ENCODE measurements at places on chromosomes 1 and 21.

DNA sequence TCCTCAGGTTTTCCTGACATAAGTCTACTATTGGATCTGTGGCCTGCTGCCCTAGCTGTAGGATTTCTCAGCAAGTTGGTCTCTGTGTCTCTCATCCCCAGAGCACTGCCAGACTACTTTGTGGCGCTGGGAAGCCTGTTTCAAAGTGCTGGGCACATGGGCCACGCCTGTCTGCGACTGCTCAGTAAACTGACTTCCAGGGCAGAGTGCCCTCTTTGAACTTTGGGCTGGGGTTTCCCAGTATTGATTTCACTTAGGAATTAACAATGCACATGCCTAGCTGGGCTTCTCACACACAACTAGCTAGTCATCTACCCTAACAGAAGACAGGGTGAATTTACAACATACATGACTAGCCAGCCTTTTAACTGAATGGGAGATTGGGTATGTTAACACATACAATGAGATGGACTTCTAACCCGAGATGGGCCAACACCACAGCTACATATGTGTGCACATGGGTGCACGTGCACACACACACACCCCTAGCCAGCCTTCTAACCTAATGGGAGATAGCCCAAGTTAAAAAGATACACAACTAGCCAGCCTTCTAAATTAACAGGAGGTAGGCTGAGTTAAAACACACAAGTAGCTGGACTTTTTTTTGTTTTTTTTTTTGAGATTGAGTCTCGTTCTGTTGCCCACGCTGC, 6.9 kb upstream of the TRIM17 start:
- no peak for DNase-seq

DNA sequence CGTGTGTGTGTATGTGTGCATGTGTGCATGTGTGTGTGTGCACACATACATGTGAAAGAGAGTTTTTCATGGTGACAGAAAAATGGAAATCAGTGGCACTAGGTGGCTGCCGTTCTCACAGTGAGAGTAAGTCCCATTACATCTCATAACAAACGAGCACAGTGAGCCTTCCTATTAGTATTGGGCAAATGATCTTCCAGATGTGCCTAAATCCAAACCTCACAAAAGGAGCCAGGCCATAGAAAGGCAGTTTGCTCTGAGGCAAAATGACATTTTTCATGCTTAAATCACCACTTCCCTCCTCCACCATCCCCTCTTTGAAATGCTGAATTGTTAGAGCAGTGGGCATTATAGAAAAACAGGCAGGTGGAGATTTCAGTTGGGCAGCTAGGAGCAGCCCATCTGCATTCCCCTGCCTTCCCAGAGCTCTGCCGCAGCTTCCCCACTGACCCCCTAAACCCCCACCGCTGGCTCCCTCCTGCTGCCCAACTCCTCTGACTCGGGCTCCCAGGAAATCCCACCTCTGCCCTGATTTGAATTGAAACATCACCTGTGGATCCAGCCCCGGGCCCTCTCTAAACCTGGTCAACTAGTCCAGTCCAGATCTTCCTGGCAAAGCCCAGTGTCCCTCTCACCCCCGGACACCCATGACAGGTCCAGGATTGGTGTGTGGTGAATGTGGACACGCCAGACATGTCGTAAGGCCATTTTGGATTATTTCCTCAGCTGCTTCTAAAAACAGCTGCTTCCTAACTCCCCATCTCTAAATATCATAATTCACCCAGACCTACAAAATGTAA, 190.5 kb downstream of the SEC16B start:
- DNase-seq = peak; percentile 15

GRCh38 chr1:36352125-36352909, 28.9 kb upstream of the EVA1B start:
- DNase-seq = no peak

DNA sequence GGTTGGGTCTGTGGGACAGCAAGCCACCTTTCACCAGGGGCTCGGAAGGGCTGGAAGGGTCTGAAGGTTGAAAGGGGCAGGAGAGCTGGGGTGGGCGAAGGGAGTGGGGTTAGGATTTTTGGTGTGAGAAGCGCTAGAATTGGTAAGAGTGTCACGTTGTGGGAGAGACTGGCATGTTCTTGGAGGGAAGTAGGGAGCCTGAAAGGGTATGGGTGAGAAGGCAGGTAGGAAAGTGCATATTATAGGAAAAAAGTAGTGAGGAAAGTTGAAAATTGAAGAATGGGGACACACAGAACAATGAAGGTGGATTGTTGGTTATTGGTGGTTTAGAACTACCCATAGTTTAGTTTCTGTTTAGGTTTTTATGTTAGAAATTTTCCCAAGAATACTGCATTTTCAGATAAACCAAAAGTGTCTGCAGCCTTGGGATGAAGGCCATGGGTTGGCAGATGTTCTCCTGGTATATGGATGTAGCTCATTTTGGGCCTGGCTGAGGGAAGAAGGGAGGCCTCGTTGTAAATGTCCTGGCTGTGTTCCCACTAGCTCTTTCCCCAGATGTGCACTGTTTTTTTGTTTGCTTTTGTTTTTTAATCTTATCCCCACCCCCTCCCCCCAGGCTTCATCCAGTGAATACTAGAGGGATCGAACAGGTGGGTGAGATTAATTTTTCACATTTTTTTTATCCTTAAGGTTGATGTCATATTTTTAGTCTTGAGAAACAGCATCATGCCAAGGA, 1.2 kb downstream of the LRRC42 start:
- peak; percentile 49 for DNase-seq

DNA sequence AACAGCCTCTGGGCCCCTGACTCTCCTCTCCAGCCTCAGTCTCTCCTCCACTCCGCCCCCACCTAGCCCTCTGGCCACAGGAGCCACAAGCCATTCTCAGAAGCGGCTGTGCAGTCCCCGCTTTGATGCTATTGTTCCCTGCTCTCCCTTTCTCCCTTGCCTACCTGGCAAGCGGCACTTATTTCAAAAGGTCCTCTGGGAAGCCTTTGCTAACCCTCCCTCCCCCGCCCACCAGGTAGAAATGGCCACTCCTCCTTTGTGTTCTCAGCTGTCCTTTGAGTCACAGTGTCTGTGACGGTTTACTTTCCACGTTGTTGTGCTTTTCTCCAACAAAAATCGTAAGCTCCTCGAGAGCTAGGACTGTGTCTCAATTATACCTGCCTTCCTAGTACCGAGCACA, 338.4 kb upstream of the PROX1 start:
- DNase-seq = no peak

DNA sequence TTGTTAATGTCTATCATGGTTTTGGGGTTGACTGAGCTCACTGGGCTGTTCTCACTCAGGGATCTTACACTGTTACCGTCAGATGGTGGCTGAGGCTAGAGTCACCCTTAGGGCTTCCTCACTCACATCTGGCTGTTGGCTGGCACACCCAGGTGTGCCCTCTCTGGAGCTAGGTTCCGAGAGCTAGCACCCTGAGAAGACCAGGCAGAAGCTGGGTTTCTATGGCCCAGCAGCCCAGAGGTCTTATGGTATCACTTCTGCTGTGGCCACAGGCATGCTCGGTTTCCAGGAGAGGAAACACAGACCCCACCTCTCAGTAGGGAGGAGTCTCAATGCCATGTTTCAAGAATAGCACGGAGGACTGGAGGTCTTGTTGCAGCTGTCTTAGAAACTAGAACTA, 20.7 kb upstream of the KIF1B start:
- DNase-seq = peak; percentile 46

DNA sequence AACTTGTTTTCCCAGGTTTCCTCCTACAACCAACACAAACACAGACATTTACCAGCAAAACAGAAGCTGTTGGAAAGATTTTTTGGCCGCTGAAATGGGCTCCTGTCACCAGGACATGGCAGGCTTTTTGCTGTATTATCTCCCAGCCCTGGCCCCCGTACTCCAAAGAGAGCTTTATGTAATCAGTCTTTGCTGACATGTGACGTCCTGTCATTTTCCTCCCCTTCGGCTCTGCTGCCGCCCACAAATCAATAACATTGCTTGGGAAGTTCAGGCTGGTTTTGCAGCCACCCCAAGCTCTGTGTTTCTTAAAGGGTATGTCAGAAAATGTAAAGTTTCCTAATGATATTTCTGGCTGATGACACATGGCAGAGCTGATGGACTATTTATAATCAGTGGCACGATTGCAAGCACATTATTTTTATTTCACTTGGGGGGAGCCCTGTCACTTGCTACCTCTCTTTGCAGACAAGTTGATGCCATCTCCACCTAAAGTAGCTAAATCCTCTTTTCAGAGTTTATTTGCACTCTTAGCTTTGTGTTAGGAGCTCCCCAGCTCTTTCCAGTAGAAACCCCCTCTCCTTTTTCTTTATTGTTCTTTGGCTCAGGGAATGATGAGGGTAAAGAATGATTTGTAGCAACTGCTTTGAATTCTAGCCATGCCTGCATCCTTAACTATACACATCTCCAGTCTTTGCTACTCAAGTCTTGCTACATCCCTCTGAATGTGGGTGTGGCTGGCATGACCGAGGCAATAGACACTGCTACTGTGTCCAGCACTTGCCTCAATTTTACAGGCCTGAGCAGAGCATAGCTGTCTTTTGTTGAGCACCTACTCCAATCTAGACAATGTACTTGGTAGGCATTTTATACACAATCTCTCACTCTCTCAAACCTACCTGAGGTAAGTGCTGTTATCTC, 67.3 kb downstream of the ELAVL4 start:
- no peak for DNase-seq

GRCh38 chr1:174032671-174033222, 10.6 kb upstream of the RC3H1 start:
- DNase-seq = no peak

DNA sequence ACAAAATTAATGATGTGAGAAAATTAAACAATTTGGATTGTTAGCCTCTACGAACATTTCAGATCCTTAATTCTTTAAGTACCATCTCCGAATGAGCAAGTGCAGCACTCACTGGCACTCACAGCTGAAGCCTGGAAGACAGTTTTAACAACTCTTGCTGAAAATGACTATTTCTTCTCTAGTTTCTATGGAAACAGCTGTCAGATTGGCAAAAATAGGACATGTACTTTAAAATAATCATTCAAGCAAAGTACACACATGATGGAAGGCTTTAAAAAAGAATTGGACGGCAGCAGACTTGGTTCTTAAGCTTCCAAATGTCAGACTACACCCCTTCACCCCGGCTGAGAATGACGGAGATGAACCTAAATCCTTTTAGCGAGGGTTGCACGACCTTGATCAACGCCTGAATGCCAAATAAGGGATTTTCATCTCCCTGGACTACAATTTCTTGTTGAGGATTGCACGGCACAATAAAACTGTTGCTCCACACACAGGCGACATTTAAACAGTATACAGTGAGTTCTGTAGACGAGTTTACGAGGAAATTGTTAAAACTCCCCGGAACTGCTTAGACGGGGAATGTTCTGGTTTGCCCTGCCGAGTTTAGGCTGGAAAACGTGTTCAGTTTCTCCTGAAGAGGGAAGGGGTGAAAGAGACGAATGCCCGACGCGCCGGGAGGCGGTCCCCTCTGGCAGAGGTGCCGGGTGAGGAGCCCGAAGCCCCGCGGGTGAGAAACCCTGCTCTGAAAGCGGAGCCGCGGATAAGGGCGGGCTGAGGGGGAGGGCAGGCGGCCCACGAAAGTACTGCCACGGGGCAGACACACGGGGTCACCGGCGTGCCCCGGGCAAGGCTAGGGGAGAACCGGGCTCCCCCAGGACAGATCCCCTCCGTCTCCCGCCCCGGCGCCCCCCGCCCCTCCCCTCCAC, 671 bp downstream of the OMA1 start:
- DNase-seq = peak; percentile 85

DNA sequence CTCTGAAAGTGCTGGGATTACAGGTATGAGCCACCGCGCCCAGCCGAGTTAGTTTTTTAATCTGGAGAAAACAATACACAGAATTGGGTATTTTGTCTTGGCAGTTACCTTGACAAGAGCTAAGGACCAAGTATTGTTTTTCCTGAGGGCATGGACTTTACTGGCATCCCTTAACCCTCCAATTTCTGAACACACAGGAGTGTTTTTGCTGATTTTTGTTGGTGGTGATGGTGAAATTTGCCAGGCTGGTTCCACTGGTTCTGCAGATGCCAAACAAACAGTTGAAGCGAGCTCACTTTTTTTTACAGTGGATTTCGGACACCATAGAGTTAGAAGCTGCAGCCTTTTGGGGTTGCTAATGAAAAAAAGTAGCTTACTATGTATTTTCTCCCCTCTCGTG, 37.2 kb upstream of the SH3D21 start:
- DNase-seq = peak; percentile 24

- DNase-seq = peak; percentile 75
Observed at GRCh38 chr1:167669209-167670124, 39.4 kb downstream of the RCSD1 start.

DNA sequence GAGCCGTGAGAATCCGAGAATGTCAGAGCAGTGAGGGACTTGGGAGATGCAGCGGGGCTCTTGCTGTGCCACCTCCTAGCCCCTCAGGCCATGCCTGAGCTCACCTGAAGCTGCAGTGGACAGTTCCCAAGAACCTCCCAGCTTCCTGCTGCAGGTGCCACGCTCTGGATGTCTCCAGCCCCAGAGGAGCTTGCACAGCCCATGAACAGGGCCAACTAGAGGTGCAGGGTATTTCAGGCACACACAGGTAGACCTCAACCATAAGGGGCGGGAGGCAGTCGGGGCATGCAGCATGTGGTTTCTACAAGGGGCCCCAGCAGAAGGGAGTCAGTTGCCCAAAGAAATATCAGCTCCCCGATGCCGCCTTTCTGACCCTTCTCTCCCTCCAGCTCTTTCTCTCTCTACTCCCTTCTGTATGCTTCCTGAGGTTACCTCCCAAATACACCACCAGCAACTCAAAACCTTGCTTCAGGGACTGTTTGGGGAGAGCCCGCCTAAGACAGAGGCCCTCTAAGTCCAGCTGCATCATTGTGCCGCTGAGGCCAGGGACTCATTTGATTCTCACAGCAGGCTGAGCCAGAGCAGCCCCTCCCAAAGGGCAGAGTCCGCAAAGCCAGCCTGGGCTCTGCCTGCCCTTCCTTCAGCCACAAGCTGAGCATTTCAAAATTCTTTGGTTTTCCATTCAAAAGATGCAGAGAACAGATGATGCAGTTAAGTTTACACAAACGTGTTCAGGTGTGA, 209.8 kb downstream of the MATN1 start:
- DNase-seq = no peak

All from tongue (tissue), 3 donors.